Effector memory CD4-positive, alpha-beta T cell (primary cell): ENCODE measurements at places on chromosomes 6 and 20.
A peak's percentile ranks its signal among the peaks of the same experiment; 100 is the strongest.

GRCh38 chr20:63313349-63314014 lies 20.5 kb downstream of the COL20A1 start:
- DNase-seq, result no peak

DNA sequence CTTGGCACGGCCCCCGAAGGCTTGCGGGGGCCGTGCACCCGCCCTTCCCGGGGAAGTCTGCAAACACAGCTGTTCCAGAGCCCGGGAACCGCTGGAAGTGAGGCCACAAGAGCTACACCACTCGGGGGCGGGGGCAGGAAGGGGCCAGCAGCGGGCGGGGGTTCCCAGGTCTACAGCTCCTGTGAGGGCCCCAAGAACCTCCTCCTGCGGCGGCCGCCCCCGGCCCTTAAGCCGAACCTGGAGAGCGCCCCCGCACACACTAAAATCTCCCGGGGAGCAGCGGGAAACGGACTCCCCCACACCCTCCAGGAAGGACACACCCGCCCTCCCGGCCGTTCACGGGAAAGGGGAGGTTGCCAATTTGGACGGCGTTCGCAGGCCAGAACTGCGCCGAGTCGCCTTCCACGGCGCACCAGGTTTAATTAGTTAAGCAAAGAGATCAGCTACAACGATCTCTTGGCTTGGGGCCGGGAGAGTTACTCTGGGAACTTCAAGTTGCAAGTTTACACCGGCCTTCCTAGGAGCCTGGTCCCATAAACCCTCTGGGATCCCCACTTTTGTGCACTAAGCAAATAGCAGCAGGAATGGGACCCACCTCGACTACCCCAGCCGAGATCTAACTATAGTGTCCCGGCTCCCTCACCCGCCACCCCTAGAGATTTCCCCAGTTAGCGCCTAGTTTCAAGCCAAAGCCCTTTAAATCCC lies 1.7 kb downstream of the JAG1 start:
- DNase-seq, result no peak

DNA sequence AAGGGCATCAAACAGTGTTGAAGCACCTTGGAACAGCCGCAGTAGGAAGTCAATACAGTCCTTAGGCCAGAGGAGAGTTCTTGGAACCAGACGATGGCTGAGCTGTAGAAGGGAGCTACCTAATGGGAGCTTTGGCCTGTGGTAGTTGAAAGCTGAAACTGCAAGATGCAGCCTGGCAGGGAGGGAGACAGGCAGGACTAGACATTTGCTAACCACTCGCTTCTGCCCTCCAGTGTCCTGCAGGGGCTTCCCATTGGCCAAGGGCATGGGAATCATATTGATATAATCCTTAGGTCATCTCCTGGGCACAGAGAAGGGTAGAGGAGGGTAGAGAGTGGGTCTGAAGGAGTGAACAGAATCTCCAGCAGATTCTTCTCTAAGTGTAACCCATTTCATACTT lies 60.4 kb downstream of the TPD52L1 start:
- DNase-seq, result no peak

DNA sequence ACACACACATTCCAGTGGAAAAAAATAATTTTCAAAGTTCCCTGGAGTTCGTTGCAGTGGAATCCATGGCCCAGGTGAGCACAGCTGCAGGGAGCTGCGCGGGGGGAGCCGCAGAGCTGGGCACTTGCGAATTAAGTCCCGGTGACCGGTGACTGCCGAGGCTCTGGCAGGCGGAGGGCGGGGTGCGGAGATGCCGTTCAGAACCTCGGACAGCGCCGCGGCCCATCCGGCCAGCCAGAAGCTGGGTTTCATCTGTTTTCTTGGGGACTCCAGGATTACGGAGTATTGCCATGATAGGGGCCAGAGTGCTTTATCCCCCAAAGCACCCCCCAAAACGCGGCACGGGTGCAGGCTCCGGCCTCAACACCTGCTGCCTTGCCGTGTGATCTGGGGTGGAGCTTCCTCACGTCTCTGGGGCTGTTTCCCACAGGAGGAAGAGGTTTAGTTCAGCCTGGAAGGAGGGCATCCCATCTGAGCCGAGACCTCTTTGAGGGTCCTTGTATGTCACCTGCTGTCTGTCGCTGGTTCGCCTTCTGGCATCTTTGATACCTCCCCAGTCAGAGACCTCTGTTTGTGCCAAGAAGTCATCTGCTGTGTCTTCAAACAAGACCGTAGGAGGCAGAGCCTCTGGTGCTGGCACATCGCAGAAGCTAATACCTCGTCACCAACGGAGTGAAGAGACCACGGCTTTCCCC lies 99.4 kb downstream of the YTHDF1 start:
- DNase-seq, result no peak

GRCh38 chr6:149941583-149942460 lies at the start of gene ULBP2:
Gene ULBP2, plus strand, starts transcription at chr6:149942014. Its CDS starts 59 bp downstream, at chr6:149942073.
- DNase-seq, result peak; percentile 92

- DNase-seq, result no peak
Measured at GRCh38 chr6:3835785-3836184, 13.4 kb upstream of the FAM50B start.

- DNase-seq, result no peak
Measured at GRCh38 chr20:39676241-39676640, 714.1 kb downstream of the DHX35 start.

- no peak for DNase-seq
Measured at GRCh38 chr6:118872726-118873125, 21.2 kb upstream of the ASF1A start.

GRCh38 chr20:56422076-56422823 lies 10.2 kb downstream of the CASS4 start:
- no peak for DNase-seq

DNA sequence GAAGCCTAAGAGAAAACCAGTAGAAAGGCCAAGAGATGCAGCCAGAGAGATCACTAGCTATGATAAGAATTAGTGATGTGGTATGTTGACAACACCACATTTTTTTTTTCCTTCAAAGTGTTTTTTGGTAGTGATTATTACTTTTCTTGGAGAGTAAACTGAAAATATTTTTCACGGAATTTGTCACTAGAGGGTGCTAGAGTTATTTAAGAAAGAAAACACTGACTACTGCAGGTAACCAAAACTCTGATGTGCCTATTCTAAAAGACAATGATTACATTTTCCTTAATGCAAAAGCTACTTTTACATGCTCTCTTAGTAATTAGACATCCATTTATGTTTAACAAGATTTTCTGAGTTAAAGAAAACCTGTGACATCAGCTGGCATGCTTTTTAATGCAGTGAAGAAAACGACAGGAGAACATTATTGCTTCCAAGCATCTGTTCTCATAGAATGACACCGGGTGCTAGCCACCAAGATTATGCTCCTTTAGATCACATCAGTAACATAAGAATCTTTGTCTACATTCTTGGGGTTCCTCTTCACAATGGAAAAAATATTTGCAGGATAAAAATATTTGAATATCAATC lies 28.8 kb downstream of the RWDD2A start:
- DNase-seq, result no peak

DNA sequence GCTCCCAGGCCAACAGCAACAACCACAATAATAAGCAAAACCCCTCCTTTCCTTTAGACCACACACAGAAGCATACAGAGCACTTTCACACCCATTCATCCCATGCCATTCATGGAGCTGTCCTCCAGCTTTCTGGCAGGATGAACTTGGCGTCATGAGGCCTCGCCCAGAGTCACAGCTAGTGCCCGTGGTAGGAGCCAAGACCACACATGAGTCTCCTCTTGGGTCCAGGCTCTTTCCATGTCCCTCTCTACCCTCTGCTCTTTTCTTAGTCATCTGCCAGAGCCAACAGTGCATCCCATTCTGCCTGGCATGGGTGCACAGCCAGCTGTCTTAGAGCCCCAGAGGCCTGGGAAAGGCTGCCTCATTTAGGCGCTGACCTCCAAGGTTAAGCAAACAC lies 1.8 kb upstream of the TGM3 start:
- DNase-seq, result no peak

GRCh38 chr6:4664117-4664626 lies 112.0 kb upstream of the CDYL start:
- DNase-seq, result no peak
